ENCODE measurements at places on chromosomes 3 and 15.

- peak; percentile 47 for DNase-seq
These were observed 111.7 kb downstream of the FOXB1 start for GRCh38 chr15:60115579-60116380.

DNA sequence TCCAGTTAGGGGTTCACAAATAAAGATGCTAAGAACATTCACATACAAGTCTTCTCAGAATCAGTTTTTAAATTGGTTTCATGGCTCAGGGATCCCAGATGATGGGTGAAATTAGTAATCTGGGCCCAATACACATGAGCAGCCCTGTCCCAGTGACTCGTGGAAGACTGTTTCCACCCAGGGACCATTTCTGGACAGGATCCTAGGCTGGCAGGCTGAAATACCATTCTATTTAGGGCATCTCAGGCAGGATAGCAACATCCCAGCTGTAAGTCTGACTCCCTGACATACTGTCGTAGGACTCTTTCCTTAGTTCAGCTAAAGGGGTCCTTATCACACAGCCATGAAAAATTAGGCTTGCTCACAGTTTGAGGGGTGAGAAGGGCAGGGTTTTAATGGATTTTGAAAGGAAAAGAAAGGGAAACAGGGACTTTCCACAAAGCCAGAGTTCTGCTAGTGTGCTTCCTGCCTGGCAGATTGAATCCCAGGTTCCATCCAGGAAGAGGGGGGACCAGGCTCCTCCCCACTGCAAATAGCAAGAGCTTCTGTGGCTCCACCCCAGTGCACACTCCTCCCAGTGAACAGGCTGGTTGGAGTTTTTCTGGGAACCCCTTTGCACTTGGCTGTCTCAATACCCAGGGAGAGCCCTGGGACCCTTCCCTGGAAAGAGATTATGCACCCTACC, 41.3 kb upstream of the LYZL4 start:
- DNase-seq: peak; percentile 11

DNA sequence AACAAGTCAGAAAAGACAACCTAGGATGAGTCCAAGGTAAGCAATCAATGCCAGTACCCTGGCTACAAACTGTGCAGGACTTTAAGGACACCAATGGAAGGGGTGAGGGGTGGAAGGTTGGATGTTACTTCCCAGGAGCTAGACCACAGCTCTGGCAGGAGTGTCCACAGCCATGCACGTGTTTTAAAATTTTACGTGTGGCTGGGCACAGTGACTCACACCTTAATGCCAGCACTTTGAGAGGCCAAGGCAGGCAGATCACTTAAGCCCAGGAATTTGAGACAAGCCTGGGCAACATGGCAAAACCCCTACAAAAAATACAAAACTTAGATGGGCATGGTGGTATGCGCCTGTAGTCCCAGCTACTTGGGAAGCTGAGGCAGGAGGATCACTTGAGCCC, 14.7 kb upstream of the HDC start:
- no peak for DNase-seq

- DNase-seq: no peak
These were observed 57.1 kb downstream of the CEMIP start for GRCh38 chr15:80836223-80836622.

DNA sequence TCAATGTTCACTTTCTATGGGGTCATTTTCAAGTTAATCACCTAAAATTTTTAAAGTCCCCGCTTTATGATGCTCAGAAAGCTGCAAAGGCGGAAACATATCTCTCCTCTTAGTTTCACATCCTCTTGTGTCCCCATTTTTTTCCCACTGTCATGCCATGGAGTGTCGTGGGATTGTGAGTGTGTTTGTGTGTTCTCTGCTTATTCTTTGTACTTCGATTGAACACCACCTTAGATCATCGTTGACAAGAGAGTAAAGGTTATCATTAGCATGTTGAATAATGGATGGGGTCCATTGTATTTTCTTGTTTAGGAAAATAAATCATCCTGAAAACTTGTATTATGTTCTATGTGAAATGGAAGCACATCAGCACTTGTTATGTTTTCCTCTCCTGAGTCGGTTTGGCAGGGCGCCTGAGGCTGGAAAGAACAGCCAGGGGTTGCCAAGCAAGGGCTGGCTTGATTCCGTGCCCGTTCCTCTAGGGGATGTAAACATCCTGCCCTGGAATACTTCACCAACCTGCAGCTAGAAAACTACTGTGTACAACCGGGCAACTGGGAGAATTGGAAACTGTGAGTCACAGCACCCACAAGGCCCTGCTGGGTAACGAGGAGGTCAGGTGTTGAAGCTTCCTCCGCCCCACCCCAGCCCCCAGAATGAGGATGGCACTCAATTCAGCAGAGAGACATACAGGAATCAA, 67.2 kb downstream of the EIF4E3 start:
- peak; percentile 10 for DNase-seq

DNA sequence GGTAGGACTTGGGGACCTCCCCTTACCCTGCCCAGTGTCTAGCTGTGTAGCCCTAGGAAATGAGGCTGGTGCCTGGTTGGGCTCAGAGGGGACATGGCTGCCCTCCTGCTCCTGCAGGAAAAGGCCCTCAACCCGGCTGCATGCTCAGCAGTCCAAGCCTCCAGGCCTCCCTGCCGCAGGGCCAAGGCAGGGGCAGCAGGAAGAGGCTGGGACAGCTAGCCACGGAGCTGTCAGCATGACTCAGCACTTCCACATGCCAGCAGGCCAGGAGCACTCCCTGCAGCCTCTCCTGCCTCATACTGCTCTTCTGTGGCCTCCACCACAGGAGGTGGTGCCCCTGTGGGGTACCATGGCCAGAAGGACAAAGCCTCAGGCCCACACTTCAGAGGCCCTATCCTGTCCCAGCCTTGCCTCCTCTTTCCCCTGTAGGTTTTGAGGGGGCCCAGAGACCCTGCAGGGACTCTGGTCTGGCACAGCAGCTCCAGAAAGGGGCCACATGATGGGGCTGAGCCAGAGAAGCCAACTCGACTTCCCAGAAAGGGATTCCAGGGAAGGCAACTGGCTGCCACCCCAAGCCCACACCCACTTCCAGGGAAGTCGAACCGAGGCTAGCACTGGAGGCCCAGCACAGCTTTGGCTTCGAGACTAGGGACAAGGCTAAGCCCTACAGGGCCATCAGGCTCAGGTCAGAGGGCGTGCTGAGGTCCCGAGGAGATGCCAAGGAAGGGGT, 19.5 kb downstream of the TKT start:
- peak; percentile 96 for DNase-seq

DNA sequence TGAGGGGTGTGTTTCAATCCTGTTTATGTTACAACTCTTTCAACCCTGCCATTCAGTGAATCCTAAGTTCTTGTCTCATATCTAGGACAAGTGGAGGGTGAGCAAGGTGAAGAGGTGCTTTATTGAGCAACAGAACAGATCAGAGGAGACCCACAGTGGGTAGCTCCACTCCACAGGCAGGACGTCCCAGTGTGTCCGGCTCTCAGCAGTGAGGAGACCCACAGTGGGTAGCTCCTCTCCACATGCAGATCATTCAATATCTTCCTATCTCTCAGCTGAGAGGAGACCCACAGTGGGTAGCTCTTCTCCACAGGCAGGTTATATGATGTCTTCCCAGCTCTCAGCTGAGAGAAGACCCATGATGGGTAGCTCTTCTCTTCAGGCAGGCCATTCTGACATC, 556.7 kb downstream of the SI start:
- DNase-seq: no peak

- DNase-seq: peak; percentile 66
These were observed 298.6 kb downstream of the ADAMTS17 start for GRCh38 chr15:100043068-100043641.

GRCh38 chr3:155753038-155753639, 8.3 kb upstream of the PLCH1 start:
- peak; percentile 41 for DNase-seq

DNA sequence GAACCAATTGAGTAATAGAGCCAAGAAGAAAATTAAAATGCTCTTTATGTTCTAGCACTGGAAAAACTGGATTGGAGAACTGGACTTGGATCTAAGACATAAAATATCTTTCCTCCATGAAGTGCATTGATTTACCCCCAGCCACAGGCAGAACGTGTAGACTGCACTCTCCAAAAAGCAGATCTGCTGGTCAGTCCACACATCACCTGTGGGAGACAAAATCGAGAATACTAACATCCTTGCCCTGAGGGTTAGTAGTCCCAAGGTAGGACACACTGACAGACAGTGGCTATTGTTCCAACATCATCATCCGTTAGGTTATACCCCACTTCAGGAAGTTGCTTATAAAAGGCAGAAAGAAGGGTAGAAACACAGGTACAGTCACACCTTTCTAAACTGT, 257.1 kb upstream of the STT3B start:
- DNase-seq: no peak

- DNase-seq: peak; percentile 88
These were observed 5.2 kb downstream of the HRH1 start for GRCh38 chr3:11159421-11159904.
